ENCODE measurements at places on chromosomes 16 and 17.
A peak's percentile ranks its signal among the peaks of the same experiment; 100 is the strongest.

GRCh38 chr16:85757341-85757822 is 6.5 kb upstream of the C16orf74 start:
- DNase-seq = peak; percentile 42

- DNase-seq = no peak
These were observed 335.6 kb downstream of the UTP18 start for GRCh38 chr17:51595826-51596398.

GRCh38 chr17:83062011-83062817 is 17.2 kb upstream of the METRNL start:
- no peak for DNase-seq

- DNase-seq = no peak
These were observed 48.9 kb upstream of the HAPSTR1 start for GRCh38 chr16:9042533-9042932.

GRCh38 chr16:30870904-30871303 is 23.0 kb downstream of the BCL7C start:
- DNase-seq = no peak

GRCh38 chr17:13405807-13406206 is 195.9 kb downstream of the HS3ST3A1 start:
- DNase-seq = no peak

GRCh38 chr16:27316038-27316680 is 2.4 kb downstream of the IL4R start:
- DNase-seq = no peak

DNA sequence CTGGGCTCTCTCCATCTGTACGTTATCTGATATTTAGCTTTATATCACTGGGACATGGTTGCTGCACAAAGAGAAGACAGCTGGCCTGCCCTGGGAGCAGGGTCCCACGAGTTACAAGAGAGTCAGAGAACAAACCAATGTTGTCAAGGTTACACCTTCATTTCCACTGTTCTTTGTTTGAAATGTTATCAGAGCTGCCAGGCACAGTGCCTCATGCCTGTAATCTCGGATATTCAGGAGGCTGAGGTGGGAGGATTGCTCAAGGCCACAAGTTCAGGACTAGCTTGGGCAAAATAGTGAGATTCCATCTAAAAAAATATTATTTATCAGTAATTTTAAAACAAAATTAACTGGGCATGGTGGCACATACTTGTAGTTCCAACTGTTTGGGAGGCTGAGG is 34.6 kb downstream of the ATP6V0A1 start:
- DNase-seq = no peak

- no peak for DNase-seq
These were observed 22.3 kb upstream of the SMG1 start for GRCh38 chr16:18948372-18949020.

DNA sequence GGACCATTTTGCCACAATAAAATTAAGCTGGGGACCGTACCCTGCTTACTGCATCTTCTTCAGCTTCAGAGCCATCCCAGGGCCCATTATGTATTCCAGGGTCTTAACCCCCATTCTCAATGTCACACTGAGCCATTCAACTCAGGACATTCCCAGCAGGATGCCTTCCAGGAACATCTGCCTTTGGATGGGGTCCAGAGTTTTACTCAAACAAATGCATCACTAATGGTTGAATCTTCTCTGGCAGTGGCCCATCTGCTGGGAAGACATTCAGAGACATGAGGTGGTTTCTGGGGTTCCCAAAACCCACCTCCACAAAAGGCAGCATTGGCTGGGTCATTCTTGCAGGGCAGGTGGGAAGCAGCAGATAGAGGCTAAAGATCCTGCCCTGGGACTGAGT is 3.4 kb upstream of the SEC14L5 start:
- DNase-seq = no peak

DNA sequence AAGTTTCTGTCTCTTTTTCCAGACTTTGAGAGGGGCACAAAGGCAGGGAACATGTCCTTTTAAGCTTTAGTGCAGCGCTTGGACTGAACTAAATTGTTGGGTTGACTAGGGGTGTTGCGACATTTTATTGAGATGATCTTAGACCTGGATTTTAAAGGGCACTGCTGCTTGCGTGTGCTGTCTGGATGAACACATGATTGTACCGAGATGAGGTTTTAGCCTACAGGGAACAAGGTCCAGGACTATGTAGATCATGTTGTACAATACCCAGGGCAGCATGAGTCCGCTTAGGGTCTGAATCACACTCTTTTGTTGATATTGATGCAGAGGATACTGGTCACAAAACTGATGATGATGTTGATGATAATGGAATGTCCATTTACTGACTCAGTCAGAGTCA is 5.2 kb upstream of the RGS9 start:
- no peak for DNase-seq
